ENCODE measurements at places on chromosomes 12 and 14. TPM values are rescaled to one million over a fixed set of nuclear protein-coding genes. Genes with fewer than 3 reads are reported as not detected.

DNA sequence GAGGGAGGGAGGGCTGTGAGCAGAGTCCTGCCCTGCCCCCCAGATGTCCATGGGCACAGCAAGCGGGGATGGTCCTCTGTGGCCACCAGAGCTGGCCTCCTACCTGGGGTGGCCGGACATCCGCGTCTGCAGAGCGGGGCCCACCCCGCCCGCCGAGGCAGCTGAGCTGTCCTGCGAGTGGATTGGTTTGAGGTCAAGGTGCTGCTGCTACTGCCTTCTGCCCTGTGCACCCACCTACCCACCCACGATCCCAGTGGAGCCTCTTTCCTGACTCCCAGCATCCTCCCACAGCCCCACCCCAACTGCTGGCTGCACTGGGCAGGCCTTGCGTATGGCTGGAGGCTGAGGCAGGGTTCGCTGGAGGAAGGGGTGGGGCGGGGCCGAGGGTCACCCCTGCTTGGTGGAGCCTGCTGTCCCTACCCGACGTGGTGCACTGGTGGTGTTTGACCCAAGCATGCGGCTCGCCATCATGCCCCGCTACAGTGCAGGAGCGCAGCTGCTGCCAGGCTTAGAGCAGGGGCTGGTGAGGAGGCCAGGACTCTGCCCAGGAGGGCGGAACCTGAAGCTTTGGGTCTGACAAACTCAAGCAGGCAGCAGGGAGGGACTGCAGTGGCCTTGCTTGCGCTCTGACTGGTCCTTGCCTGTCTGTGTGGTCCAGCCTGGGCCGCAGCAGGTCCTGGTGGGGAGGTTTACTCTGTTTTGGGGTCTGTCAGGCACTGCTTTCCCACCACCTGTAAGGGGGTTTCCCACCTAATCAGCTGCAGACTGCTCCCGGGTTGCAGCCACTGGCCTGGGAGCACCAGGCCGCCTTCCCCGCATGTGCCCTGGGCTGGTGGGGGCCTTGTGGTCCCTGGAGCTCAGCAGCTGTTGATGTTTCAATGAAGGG is 23.7 kb downstream of the CEP170B start:
- no peaks in the 10 kb centered on the region for H3K4me1 ChIP-seq
- no peak overlapping the region for H3K27ac ChIP-seq
- peaks cover 77% of the 10 kb centered on the region for H3K36me3 ChIP-seq
- no peak overlapping the region for H3K4me3 ChIP-seq
- no peak for DNase-seq

DNA sequence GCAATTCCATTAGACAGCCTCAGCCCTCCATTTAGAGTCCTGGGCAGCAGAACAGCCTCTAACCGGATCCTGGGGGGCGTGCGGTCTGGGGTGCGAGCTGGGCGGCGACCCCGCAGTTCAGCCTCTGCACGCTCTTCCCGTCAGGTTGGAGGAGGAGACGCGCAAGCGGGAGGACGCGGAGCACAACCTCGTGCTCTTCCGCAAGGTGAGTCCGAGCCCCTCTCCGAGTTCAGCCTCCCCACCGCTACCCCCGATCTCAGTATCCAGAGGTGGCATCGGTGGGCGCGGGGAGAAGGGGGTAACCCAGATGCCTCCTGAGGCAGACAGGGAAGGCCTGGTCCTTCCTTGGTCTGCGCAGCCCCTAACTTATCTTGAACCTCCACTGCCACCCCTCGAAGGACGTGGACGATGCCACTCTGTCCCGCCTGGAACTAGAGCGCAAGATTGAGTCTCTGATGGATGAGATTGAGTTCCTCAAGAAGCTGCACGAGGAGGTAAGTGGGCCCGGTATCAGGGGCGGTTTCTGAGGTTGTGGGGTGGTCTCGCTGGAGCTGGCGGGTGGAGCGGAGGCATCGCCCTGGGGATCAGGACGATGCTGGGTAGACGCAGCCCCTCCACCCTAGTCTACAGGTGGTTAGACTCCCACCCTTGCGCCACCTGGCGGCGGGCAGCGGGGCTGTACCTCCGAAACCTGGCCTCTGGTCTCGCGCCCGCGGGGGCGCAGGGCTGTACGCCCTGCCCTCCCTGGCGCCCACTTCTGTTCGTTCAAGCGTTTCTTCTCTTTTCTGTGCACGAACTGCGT is 1.3 kb downstream of the PRPH start:
- no peaks in the 10 kb centered on the region for H3K36me3 ChIP-seq
- H3K27ac ChIP-seq, result no peak overlapping the region
- H3K4me1 ChIP-seq, result peaks cover 46% of the 10 kb centered on the region
- H3K27me3 ChIP-seq, result peaks cover 67% of the 10 kb centered on the region

Gene GLT8D2
- 49.0 TPM for total RNA-seq

Gene COX6A1
- total RNA-seq, result 731 TPM

Gene CDKN1B
- 90.6 TPM for total RNA-seq

All from spinal cord (tissue), 10 donors.